ENCODE measurements at places on chromosomes 7 and 10.

GRCh38 chr10:14740684-14741247, 33.9 kb downstream of the FAM107B start:
- H3K27ac ChIP-seq, result no peak overlapping the region
- DNase-seq, result no peak
- H3K4me3 ChIP-seq, result no peak overlapping the region
- H3K27me3 ChIP-seq, result no peaks in the 10 kb centered on the region
- H3K36me3 ChIP-seq, result no peaks in the 10 kb centered on the region

- no peak for DNase-seq
These were observed 36.9 kb upstream of the GOLGA7B start for GRCh38 chr10:97812696-97813095.

GRCh38 chr7:97847791-97848190, 24.4 kb downstream of the ASNS start:
- no peaks in the 10 kb centered on the region for H3K27me3 ChIP-seq
- H3K4me1 ChIP-seq, result no peaks in the 10 kb centered on the region
- no peak for DNase-seq
- H3K27ac ChIP-seq, result no peak overlapping the region

DNA sequence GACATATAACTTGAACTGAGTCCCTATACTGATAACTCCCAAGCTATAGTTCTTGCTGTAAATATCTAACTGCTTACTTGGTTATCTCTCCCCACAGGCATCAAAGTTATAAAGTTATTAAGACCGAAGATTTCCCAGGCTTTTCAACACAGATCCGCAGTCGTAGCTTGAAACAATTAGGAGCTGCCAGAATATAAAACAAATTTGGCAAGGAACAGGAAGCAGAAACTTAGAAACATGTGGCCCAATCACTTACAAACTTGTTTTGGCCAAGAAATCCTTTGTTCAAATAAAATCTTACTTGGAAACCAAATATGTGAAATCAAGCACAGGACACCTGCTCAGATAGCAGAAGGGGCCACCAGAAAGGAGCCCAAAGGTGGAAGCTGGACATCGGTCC, 9.0 kb downstream of the SLC16A12 start:
- no peaks in the 10 kb centered on the region for H3K4me1 ChIP-seq
- H3K4me3 ChIP-seq, result no peak overlapping the region
- no peak for DNase-seq
- H3K36me3 ChIP-seq, result no peaks in the 10 kb centered on the region
- H3K27me3 ChIP-seq, result no peaks in the 10 kb centered on the region

DNA sequence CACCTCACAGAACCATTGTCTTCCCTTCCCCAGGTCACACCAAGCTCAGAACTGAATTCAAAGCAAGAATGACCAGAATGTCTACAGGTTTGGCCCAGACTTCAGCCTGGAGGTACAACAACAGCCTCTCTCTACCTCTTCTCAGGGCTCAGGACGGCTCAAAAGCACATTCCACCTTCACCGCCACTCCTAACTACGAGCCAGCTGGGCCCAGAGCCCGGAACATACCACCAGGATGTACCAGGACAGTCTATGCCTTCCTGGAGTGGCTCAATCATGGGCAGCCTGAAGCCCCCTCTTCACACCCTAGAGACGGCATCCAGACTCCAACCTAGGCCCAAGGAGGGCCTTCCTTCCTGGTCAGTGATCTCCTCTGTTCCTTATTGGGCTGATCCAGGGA, 41.6 kb downstream of the ANXA8 start:
- no peaks in the 10 kb centered on the region for H3K4me1 ChIP-seq
- H3K27ac ChIP-seq, result no peak overlapping the region
- no peaks in the 10 kb centered on the region for H3K27me3 ChIP-seq

- H3K4me3 ChIP-seq, result peak overlapping the region; percentile 61
- DNase-seq, result no peak
- H3K4me1 ChIP-seq, result 0 out of 2 replicates have a peak, but pooled peaks cover 2% of the 10 kb centered on the region
- H3K27me3 ChIP-seq, result no peaks in the 10 kb centered on the region
These were observed 754 bp downstream of the GSTO1 start for GRCh38 chr10:104255311-104255981.

- H3K4me3 ChIP-seq, result no peak overlapping the region
- H3K27me3 ChIP-seq, result no peaks in the 10 kb centered on the region
- H3K36me3 ChIP-seq, result no peaks in the 10 kb centered on the region
- H3K27ac ChIP-seq, result no peak overlapping the region
- no peaks in the 10 kb centered on the region for H3K4me1 ChIP-seq
These were observed 150.3 kb upstream of the FAM171A1 start for GRCh38 chr10:15521328-15521903.

- H3K4me3 ChIP-seq, result no peak overlapping the region
- H3K36me3 ChIP-seq, result no peaks in the 10 kb centered on the region
- H3K4me1 ChIP-seq, result no peaks in the 10 kb centered on the region
- peaks cover 18% of the 10 kb centered on the region for H3K27me3 ChIP-seq
- no peak overlapping the region for H3K27ac ChIP-seq
These were observed 62.0 kb downstream of the SUFU start for GRCh38 chr10:102565793-102566192.

GRCh38 chr10:8130973-8131911, 76.8 kb downstream of the GATA3 start:
- H3K4me1 ChIP-seq, result no peaks in the 10 kb centered on the region
- no peak overlapping the region for H3K27ac ChIP-seq
- DNase-seq, result no peak
- no peak overlapping the region for H3K4me3 ChIP-seq
- H3K36me3 ChIP-seq, result no peaks in the 10 kb centered on the region

All from iPS DF 6.9 (cell line).